NCI-H1694 (cell line): ENCODE measurements at places on chromosomes 2 and 18.

- no peak for DNase-seq
Measured at GRCh38 chr2:9219027-9219445, 12.4 kb downstream of the ASAP2 start.

- no peak for DNase-seq
Measured at GRCh38 chr2:28175028-28175427, 217.6 kb upstream of the FOSL2 start.

DNA sequence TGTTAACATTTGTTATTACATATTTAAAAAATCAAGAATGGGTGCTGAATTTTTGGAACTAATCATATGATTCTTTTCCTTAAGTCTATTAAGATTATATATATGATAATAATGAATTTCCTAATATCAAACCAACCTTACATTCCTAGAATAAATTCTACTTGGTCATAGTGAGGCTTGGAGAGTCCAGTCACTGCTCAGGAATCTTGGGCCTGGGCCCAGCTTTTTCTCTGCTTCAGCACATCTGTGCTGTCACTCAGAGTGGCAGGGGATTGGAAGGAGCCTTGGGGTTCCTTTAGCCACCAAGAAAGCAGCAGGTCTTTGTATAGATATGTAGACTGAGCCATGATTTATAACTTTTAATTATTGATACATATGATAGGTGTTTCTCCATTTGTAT, 19.9 kb upstream of the ZAP70 start:
- DNase-seq, result no peak

DNA sequence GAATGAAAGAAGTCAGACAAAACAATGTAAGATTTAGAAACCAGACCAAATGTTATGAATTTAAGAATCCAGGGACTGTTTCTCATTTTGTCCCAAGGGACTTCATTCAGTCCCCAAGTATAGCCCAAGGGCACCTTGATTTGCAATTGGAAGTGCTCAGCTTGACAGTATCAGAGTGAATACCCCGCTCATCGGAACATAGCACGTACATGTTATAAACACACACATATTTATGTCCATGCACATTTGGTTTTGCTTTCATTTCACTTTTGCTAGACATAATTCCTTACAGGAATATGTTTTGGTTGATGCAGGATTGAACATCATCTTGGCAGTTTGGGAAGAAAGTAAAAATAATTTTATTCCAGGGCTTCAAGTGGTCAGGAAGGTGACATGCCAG, 100.2 kb downstream of the PID1 start:
- no peak for DNase-seq

DNA sequence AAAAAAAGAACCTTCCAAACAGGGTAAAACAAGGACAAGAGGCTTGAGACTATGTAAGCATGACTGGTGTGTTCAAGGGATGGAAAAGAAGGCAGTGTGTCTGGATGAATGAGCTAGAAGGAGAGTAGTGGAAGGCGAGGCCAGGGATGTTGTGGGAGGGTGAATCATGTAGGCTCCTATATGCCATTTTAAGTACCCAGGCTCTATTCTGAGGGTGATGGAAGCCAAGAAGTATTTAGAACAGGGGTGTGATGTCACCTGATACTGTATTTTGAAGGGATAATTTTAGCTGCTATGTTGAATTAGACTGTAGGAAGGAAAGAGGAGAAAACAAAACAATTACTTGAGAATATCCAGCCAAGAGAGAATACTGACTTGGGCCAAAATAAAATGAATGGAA, 524.7 kb upstream of the CRIM1 start:
- DNase-seq, result no peak

- no peak for DNase-seq
Measured at GRCh38 chr2:70128005-70128404, 40.7 kb downstream of the PCBP1 start.

DNA sequence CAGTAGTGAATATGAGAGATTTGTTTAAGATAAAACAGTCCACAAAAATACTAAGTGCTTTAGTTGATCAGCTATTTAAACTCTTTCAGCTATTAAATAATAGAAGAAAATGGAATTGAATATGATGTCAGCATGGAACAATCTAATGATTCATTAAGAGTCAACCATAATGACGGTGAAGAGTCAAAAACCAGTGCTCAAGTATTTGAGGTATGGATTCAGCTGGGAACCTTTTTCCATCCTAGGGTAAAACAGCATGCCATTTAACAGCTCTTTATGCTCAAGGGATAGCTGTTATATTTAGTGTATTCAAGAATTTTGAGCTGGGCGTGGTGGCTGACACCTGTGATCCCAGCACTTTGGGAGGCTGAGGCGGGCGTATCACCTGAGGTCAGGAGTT, 29.7 kb downstream of the CARF start:
- no peak for DNase-seq

DNA sequence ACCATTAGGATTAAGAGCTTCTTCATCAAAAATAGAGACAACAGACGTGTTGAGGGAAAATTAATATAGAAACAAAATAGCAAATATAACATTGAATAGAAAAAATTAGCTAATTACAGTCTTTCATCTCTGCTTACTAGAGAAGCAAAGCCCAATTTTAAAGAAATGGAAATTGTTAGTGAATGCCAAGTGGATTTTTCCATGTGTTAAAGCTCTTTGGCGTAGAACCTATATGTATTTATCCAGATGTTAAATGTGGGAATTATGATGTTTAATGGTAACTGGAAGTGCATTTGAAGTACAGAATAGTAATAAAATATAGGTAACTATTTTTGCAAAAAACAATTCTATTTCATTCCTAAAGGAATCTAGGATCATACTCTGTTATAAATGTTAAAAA, 212.0 kb upstream of the COL3A1 start:
- DNase-seq, result no peak

DNA sequence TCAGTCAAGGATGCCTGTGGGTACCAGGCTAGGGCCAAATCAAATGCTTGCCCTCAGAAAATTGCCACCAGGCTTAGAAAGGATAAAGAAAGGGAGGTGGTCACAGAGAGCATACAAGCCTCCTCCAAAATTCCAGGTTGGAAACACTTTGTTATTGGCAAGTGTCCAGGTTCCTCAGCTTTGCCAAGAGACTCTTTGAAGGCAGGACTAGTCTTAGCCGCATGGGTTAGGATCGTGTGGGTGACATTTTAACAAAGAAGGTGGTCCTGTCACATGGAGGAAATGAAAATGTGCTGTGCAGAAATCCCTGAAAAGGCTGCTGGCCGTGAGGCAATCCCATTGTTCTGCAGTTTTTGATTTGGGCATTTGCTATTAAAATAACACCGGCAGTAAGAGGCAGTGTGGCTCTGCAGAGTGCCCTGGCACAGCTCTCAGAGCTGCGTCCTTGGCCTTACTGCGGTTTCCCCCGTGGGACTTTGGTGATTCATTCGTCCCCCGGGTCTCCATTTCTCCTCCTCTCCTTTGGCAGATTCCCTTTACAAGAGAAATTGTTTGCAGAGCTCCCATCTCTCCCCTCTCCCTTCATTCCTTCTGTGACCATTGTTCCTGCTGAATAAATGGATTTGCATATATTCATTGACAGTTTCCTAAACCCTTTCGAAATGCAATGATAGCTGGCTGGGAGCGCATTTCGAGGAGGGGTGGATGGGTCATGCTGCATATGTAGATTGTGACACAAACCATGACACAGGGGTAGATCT, 187.3 kb downstream of the VAPA start:
- DNase-seq, result no peak

- DNase-seq, result no peak
Measured at GRCh38 chr2:127860130-127860529, 2.2 kb upstream of the POLR2D start.

- no peak for DNase-seq
Measured at GRCh38 chr2:226179010-226179409, 620.6 kb downstream of the IRS1 start.

- no peak for DNase-seq
Measured at GRCh38 chr2:113703386-113704299, 52.8 kb downstream of the SLC35F5 start.

DNA sequence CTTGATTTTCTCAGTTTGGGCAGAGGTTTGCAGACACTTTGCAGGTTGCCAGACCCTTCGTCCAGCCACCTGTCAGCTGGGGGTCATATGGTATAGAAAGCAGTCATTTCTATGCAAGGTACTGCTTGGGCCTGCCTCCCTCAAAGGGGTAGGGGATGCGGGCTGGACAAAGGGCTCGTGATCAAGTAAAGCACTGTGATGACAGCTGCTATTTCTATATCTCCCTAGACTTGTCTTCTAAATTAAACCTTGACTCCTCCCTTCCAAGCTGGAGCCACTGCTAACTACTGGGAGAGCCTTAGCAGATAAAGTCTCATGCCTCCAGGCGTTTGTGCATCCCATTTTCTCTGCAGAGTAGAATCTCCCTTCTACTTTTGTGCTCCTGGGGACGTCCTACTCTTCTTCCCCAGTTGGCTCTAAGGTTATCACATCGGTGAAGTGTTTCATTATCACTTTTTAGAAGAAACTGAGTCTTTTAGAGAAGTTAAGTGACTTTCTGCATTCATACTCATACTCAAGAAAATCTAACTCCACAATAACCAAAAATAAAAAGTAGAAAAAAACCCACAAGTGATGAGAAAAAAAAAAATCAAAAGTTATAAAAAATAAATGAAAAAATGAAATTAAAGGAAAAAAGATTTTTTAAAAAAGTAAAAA, 710 bp upstream of the XRCC5 start:
- no peak for DNase-seq
